ENCODE measurements at places on chromosomes 12 and 14.

- DNase-seq, result no peak
Measured at GRCh38 chr12:12885096-12885792, 6.1 kb upstream of the GPRC5A start.

- no peak for DNase-seq
Measured at GRCh38 chr14:100142073-100143040, 17.1 kb downstream of the DEGS2 start.

DNA sequence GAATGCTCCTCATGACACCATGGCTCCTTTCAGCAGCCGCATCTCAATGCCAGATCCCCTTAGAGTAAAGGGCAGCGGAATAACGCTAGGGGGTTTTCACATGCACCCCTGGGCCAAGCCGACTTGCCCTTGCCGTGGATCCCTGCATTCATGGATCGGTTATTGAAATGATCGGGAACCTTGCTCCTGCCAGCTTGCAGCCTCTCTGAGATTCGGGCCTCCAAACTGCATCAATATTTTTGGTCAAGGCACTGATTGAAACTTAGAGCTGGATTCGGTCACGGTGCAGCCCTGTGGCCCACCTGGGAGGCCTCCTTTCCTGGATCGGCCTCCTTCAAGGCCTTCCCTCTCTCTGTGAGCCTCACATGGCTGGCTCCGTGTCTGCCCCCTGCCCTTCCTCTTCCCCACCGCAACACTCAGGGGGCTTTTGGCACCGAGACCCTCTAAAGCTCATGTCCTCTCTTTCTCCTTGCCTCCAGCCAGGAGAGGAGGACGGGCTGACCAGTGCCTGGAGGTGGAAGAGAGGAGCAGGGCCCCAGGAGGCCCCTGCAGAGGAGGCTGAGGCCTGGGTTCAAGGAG is 1.8 kb downstream of the PTPN6 start:
- no peak for DNase-seq

- DNase-seq, result no peak
Measured at GRCh38 chr14:63343878-63344277, 25.1 kb upstream of the GPHB5 start.

DNA sequence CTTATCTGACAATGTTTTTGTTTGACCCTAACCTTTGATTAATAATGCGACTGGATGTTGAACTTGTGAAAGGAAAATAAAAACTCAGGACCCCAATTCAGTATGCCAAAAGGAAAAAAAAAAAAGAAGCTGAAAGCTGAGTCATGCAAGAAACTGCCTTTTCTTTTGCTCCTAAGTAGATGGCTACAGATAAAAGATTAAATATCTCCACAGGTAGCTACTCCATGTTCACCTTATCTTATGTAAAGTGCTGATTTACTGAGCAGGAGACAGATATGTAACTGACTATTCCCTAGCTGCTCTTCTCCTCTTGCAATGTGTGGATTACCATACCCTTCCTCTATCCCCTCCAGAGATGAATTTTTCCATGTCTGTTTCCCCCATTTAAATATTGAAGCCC is 30.8 kb upstream of the TCL1B start:
- no peak for DNase-seq

GRCh38 chr14:61379639-61380184 is 58.3 kb downstream of the PRKCH start:
- DNase-seq, result no peak

GRCh38 chr12:107684029-107684795 is 1.4 kb upstream of the PWP1 start:
- no peak for DNase-seq

GRCh38 chr12:74105434-74105833 is 432.2 kb upstream of the ATXN7L3B start:
- no peak for DNase-seq

GRCh38 chr12:132488127-132489077 is 1.5 kb upstream of the FBRSL1 start:
- peak; percentile 48 for DNase-seq

GRCh38 chr12:4112290-4112689 is 161.3 kb upstream of the CCND2 start:
- DNase-seq, result no peak

DNA sequence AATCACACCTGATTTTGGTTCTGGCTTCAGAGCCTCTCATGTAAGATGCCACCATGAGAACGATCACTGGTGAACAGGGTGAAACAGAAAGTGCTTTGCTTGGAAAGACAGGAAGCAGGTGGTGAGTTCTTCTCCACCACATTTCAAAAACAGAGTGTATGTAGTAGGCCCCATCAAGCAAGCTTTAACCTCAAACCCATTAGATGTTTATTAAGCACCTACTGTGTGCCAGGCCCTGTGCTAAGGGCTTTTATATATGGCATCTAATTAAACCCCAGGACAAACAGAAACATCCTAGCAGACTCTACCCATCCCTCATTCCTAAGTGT is 47.8 kb upstream of the MED13L start:
- DNase-seq, result no peak

DNA sequence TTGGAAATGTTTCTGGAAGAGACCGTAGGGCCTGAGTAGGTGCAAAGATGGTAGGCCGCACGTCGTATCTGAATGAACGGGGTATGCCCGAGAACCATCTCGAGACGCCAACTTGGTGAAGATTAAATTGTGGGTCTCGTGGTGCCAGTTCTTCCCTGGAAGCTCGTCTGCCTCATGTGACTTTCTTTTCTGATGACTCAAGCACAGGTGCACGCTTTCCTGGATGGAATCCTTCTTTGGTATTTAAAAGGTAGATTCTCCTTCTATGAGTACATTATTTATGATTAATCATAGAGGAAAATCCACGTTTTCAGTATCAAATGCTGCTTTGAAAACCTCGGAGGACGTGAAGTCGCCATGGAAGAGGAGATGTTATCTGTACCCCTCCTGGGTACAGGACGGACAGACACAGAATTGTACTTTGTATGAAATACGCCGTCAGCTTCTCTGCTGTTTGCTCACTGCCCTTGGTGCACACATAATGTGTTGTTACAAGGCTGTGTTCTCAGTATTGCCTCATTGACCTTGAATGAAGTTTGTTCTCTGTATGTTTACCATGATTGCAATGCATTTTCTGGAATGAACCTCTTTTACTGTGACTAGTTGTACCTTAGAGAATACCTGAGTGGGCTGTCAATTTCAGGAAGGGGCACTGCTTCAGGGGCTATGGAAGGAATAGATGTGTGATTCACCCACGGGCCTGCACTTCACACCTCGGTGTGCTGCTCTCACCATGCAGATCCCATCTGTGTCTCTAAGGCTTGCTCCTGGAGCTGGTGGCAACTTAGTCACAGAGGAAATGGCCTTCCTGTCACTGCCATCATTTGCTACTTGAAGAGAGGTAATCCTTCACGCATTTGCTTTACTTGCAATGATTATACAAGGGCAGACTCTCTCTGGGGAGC is 137.3 kb upstream of the RTL1 start:
- DNase-seq, result no peak

- DNase-seq, result no peak
Measured at GRCh38 chr12:10562306-10562933, 51.0 kb downstream of the MAGOHB start.

DNA sequence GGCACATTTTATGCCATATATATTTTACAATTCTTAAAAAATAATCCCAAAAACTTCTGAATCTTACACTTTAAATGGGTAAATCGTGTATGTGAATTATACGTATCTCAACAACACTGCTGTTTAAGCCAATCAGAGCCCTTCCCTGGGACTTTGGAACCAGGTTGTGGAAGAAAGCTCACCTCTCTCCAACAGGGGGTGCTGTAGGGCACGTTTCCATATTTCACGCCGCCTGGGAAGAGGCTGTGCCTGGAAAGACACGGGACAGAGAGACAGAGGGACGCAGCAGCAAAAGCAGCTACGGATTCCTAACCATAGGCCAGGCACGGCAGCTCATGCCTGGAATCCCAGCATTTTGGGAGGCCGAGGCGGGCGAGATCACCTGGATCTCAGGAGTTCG is 29.4 kb upstream of the FBRSL1 start:
- no peak for DNase-seq

- no peak for DNase-seq
Measured at GRCh38 chr12:24997496-24997895, 48.6 kb upstream of the BCAT1 start.

DNA sequence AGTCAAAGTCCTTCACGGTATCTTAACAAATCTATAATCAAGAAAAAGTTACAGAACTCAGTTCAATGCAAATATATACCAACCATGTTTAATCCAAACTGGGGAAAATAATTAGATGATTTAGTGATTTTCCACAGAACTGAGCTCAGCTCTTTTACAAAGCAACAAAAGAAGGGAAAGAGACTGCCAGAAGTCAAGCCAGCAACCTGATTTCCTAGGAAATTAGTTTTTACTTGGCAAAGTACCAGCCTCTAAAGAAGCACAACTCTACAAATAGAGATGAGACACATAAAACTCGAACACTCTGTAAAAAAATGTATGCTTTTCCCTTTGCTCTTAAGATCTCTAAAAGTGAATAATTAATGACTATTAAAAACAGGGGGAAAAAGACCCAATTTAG is 19.4 kb downstream of the NUMB start:
- DNase-seq, result no peak

DNA sequence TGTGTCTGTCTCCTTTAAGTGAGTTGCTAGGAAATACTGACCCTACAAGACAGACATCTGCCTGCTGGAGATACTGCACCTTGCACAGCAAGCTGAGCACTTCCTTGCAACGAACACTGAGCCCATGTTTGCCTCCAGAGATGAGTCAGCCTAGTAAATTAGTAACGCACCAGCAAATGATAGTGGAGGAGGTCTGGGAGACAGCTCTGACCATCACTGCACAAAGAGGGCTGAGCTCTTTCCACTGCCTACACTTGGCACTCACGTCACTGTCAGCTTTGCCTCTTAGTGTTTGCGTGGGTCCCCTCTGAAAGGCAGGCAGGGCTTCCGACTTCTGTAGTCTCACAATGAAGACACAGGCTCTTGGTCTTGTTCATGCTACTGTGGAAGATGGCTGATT is 109.0 kb downstream of the APAF1 start:
- DNase-seq, result no peak
